ENCODE measurements at places on chromosomes 5 and 9.

GRCh38 chr9:133821601-133822429 is 83.7 kb upstream of the SARDH start:
- DNase-seq, result no peak

DNA sequence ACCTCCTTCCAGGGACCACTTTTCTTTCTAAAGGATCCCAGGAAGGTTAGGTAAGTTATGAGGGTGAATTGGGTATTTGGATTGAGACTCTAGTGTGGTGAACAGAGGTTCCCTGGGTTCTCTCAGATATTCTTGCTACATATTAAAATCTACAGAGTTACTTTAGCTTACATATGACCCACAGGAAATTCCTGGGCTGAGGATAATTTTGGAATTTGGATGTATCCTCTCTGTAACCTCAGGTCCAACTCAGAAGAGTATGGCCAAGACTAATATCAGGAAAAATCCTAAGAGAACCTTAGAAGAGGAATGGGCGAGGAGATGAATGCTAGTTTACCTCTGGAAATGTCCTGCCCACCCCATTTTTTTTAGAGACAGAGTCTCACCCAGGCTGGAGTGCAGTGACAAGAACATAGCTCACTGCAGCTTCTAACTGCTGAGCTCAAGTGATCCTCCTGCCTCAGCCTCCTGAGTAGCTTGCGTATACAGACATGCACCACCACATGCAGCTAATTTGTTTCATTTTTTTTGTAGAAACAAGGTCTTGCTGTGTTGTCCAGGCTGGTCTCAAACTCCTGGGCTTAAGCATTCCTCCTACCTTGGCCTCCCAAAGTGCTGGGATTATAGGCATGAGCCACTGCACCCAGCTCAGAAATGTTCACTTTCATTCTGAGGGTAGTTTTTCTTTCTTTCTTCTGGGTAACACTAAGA is 196.4 kb downstream of the ARHGEF28 start:
- DNase-seq, result no peak

DNA sequence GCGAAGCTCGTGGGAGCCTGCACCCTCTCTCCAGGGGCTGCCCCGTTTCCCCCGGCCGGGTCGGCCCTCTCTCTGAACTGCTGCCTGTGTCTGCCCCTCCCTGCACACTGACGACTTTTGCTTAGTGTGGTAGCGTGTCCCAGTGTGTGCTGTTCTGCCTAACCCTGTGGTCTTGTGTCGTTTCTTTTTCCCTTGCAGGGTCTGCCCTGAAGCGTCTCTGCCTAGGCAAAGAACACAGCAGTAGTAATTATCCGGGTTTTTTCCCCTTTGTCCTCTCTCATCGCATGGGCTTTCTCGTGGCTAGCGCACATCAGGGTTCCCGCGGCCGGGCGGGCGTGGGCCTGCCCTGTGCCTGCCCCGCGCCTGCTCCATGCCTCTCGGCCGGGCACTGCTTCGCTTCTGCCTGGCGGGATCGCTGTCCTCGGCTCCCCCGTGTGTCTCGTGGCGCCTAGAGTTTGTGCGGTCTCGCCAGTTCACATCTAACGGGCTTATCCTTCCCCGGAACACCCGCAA is 122.7 kb downstream of the WNK2 start:
- no peak for DNase-seq

DNA sequence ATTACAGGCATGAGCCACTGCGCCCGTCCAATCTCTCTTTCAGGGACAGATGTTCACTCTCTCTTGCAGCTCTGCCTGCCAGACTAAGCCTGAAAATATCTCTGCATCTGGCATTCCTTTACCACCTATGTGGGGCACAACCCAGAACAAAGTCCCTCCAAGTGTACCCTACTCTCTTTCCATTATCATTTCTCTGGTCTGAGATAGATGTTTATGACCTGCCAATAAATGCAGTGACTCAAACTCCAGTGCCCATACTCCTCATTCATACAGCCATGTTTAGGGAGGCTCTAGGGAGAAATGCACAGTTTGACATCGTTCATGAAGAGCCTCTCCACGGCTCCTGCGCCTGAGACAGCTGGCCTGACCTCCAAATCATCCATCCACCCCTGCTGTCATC is at the start of gene BTNL3:
BTNL3 (plus strand) TSS at position 255 of the 400 bp plus-strand sequence. CDS start 183 bp downstream, outside the sequence.
- DNase-seq, result no peak

DNA sequence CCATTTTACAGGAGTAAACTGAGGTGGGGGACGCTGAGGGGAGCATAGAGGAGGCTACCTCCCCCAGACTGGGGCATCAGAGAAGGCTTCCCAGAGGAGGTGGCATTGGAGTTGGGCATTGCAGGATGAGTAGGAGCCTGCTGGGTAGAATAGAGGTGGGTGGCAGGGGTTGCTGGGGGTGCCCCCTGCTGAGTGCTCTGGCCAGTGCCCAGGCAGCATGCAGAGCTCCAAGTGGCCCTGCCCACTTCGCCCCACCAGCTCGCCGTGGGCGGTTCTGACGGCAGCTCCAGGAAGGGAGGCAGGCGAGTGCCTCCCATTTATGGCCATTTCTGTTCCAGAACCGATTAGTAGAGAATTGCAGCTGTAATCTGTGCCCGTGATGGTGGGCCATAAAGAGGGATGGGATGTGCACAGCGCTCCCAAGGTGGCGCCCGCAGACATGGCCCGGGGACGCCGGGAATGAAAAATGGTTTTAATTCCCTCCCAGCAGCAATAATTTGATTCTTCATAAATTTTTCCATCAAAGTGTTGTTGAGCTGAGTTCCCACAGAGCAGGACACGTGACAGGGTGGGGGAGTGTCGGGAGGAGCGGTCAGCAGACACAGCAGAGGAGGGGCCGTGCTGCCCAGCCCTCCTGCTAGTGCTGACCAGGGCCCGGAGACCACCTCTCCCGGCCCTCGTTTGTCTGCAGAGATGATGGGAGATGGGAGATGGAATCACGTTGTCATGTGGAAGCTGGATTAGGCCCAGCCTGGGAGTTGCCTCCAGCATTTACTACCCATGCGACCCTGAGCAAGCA is 75.5 kb downstream of the LMX1B start:
- no peak for DNase-seq

- no peak for DNase-seq
These were observed 647 bp downstream of the PDE8B start for GRCh38 chr5:77210964-77211690.

GRCh38 chr5:140240987-140241706 is 61.8 kb downstream of the PFDN1 start:
- DNase-seq, result no peak

DNA sequence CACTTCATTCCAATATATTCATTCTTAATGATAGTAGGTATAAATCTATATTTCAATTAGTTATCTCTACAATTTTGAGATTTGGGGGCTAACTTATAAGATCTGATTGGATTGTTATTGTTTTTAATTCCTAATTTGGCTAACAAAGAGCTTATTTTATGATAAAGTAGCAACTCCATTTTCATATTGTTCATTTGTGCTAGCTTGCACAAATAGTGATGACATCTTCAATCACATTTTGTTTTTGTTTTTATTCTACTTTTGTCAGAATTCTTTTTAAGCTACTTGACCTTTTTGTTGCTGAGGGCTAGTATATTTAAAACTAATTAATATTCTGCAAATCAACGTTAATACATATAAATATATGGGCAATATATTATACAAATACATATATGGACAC is 22.8 kb downstream of the MARCHF3 start:
- no peak for DNase-seq
